ENCODE measurements at places on chromosomes 6 and 20.

DNA sequence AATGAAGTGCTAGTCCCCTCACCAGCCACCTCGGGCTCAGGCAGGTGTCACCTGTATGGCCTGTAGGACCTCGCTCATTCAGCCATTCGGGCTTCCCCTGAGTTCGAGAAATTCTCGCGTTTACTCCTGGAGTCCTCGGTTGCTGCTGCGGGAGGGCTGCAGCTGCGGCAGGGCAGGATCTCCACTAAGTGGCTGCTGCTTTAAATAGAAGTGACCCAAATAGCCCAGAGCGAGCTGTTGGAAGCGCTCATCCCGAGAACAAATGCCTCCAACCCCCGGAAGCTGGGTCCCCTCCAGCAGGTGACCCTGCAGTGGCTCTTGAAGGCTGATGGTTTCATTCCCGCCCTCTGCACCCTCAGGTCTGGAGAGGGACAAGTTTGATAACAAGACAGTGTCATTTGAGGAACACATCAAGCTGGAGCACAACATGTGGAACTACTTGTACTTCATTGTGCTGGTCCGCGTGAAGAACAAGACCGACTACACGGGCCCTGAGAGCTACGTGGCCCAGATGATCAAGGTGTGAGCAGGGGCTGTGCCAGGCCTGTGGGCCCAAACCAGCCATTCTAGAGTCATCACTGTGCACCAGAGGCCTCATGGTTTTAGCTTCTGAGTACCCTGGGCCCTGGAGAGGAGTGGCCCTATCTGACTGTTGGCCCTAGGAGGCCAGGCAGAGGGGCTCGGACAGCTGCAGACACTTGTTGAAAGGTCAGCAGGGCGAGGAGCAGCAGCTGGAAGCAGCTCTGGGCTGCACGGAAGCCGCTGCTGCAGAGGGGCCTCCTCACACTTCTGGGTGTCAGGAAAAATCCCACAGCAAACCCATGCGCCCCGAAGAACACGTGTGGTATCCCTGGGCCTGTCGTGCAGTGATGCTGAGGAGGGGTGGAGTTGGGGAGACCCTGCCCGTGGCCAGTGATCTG lies 18.1 kb downstream of the UQCC2 start:
- no peak for DNase-seq

DNA sequence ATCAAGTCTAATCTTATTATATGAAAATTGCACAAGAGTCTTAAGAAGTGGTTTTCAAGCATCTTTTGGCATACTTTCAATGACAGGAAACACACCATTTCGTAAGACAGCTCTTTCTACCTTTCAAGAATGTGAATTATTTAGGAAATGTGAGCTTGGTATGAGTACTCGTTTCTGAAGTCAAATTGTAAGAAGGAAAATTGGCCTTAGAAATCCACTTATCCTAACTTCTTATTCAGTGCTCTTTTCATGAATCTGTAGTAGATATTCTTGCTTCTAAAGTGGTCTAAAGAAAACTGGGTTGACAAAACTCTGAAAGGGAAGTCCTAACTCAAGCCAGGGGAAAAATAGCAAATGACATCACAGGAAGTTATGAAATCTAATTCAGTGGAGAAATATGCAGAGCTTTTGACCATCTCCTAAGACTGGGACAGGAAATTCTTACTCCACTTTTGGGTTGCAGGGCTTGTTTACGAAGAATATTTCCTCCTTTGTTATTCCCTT lies 38.5 kb upstream of the OGFRL1 start:
- no peak for DNase-seq

DNA sequence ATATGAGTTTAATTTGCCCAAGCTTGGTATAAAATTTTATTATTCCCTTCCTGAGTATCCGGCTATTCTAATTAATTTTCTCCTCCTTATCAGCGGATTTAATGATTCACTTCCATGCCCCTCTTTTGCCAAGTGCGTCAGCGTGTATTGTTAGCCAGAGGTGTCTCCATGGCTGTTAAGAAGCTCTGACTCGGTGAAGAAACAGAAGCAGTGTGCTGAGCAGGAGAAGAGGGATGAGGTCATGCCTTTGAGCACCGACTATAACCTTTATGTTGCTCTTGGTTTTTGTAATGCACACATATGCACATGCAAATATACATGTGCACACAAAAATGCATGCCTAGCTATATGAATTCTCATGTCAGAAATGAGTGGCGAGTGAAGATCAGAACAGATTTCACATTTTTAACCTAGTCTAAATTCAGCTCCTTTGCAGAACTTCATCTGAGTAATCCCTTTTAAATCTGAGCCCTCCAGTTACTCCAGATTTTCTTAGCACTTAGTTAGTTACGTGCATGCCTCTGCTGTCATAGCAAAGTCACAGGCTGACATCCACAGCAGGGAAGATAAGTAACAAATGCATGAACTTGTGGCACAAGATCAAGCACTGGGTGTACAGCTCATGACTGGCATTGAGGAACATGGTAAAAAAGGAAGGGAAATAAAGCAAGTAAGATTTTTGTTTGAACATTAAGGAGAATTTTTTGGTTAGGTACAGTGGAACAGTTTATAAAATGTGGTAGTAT lies 24.3 kb downstream of the HTR1E start:
- DNase-seq, result no peak

DNA sequence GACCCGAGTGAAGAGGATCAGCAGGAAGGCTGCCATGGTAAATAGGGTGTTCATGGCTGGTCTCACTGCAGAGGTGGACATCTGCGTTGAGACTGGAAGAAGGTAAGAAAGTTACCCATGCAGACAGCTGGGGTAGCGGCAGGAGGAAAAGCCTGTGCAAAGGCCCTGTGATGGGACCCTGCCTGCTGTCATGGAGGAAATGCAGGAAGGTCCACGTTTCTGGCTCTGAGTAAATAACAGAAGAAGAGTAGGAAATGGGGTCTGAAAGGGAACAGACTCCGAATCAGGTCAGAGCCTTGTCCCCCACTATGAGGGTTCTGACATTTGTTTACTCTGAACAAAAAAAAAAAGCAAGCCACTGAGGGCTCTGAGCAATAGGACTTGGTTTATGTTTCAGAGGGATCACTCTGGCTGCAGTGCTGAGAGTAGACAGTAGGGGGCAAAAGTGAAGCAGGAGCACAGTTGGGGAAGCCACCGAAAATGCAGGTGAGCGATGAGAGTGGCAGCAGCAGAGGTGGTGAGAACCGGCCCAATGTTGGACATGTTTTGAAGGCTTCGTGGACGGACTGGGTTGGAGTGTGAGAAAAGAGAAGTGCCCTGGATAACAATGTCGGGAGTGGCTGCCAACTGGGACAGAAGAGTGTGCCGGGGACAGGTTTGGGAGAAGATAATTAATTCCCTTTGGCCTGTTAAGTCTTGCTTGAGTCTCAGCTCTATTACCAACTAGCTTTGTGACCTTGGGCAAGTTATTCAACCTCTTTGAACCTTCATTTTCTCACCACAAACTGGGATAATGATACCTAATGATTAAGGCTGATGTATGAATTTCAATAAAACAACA lies 57.9 kb upstream of the MAP7 start:
- DNase-seq, result peak; percentile 77

- DNase-seq, result no peak
These were observed 22.0 kb downstream of the STXBP5 start for GRCh38 chr6:147226163-147226724.

DNA sequence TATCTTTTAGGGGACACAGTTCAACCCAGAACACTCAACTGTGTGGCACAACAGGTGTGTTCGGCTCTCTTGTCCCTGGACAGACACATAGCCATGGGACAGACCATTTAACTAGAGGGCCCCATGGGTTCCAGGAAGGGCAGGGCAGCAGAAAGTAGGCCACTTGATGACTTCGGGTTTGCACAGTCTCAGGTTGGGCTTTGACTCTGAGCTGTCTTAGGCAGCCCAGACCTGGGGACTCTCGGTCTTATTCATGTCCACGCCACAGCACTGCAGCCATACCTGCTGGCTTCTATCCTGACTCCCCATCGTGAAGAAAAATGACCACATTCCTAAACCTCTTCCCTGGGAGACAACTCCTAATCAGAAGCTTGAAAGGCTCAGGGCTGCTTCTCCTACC lies 146.1 kb upstream of the AKAP12 start:
- no peak for DNase-seq

Data from stimulated activated CD4-positive, alpha-beta T cell treated with anti-CD3 and anti-CD28 coated beads, Interleukin-12 subunit alpha, Interleukin-12 subunit beta, amount 100 ng/mL, for 4 hours (primary cell).